GM23338 (cell line): ENCODE measurements at places on chromosomes 16 and 17.

- no peak for DNase-seq
Observed at GRCh38 chr16:57892041-57892440, 78.9 kb downstream of the CNGB1 start.

GRCh38 chr17:39677542-39678339, 9.5 kb downstream of the PNMT start:
- no peak for DNase-seq

- DNase-seq: no peak
Observed at GRCh38 chr17:36034127-36034526, 16.4 kb upstream of the CCL23 start.

DNA sequence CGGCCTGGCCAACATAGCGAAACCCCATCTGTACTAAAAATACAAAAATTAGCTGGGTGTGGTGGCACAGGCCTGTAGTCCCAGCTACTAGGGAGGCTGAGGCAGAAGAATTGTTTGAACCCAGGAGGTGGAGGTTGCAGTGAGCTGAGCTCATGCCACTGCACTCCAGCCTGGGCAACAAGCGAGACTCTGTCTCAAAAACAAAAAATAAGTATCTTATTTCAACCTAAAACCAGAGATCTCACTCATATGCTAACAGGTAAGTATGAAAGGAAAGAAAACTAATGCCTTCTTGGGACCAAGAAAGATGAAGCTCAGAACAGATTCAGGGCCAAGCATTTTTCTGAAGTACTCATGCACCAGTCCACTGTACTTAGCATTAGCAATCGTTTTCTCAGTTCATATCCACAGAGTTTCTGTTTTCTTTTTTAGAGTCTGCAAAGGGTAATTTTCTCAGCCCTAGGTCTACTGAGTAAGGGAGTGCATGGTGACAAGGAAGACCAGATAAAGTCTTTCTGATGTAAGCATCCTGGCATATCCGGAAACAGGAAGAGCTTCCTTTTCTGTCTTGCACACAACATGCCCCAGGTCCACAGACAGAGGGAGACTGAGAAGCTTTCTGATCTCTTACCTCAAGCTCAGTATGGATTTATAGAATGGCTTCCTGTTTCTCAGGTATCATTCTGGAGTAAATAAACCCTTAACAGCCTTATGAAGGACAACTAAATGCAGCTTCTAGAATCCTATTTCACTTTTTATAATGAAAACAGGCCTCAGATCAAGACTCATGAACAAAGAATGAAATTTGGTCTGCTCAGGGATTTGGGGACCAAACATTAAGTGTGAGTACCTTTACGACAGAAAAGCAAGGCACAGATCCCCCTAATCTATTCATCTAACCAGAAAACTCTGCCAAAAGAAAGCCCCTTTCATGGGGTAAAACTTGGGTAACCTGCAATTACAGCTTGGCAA, 38.7 kb upstream of the FOXJ1 start:
- no peak for DNase-seq

GRCh38 chr17:20092973-20093626, 83.9 kb downstream of the SPECC1 start:
- DNase-seq: peak; percentile 48

DNA sequence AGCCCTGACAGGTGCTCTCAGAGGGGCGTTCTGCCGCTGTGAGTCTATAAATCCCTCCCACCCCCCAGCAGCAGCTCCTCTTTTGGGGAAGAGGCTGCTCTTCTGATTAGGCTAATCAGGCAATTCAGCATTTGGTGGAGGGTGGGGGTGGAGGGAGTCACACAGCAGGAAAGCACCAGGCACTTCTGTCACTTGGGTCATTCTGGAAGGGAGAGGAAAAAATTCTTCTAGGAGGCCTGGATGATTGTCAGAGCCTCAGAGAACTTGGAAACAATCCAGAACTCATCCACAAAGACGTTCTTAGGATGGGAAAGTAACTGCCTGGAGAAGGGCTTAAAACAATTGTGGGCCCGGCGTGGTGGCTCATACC, 7.3 kb upstream of the SSTR2 start:
- DNase-seq: no peak

GRCh38 chr16:85176541-85177447, 64.5 kb upstream of the CIBAR2 start:
- no peak for DNase-seq
